Endothelial cell (in vitro differentiated cells): ENCODE measurements at places on chromosomes 5 and 9. TPM values are rescaled to one million over a fixed set of nuclear protein-coding genes. Genes with fewer than 3 reads are reported as not detected.

DNA sequence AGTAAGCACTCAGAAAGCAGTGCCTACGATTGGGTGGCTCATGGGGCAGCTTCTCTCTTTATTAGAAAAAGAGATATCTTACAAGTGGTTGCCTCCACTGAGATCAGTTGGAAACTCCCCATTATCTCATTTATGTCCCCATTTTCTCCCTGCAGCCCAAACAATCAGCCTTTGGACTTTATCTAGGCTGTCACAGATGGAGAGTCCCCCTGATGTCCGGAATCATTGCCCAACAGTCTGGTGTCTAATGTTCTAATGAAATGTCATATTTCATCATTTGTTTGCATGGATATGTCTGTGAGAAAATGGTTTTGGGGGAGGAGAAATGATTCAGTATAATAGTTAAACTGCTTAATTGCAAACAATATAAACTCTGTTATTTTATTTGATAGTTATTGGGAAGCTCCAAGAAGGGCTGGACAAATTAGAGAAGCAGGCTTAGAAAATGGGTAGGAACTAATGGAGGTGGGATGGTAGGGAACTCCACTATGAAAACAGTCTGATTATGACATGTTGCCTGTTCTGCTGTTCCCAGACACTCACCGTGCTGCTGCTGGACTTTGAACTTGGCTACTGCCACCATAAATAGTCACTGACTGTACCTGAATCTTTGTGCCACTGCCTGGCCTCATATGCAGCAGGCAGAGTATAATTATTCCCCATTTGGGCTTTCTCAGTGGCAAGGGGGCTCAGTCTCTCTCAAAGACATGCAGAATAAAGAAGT lies 38.3 kb upstream of the SMAD5 start:
- DNase-seq, result no peak

- DNase-seq, result no peak
Observed at GRCh38 chr9:99162759-99163364, 57.9 kb downstream of the TGFBR1 start.

GARNL3 gene
- total RNA-seq, result 3.3 TPM

DNA sequence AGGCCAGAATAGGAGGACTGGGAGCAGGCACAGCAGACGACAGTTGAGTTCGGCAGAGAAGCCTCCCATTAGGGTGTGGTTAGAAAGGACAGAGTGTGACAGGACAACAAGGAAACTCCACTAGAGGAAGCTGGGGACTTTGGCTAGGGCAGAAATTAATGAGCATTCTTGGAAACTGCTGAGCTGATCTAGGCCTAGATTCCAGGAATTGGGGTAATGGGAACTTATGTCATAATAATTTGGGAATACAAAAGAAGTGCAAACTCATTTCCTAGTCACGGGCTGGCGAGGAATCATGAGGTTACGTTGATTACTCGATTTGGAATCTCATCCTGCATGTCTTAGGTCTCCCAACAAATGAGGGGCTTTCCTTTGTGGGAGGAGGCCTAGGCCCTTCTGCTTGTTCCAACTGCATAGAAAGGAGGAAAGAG lies 144.6 kb upstream of the RPS23 start:
- DNase-seq, result no peak

- no peak for DNase-seq
Observed at GRCh38 chr5:24102010-24102409, 542.8 kb downstream of the CDH10 start.

CAMSAP1 gene
- 44.7 TPM for total RNA-seq

- DNase-seq, result no peak
Observed at GRCh38 chr9:134971696-134972095, 54.0 kb upstream of the FCN1 start.

ENTREP1 gene
- total RNA-seq, result 11.8 TPM

DNA sequence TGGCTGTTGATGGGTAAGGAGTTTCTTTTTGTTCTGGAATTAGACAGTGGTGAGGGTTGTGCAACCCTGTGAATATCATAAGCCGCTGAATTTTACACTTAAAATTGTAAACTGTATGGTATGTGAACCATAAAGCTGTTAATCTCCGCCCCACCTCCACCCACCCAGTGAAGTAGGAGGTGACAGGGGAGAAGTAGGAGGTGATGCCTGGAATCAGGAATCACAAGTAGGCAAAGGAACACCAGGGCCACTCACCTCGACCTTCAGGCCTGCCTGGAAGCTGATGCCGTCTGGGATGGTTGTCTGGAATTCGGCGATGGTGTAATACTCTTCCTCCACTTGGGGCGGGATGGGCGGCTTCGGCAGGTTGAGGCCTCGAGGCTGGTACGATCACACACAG lies 62.3 kb upstream of the UBTD2 start:
- DNase-seq, result no peak

DNA sequence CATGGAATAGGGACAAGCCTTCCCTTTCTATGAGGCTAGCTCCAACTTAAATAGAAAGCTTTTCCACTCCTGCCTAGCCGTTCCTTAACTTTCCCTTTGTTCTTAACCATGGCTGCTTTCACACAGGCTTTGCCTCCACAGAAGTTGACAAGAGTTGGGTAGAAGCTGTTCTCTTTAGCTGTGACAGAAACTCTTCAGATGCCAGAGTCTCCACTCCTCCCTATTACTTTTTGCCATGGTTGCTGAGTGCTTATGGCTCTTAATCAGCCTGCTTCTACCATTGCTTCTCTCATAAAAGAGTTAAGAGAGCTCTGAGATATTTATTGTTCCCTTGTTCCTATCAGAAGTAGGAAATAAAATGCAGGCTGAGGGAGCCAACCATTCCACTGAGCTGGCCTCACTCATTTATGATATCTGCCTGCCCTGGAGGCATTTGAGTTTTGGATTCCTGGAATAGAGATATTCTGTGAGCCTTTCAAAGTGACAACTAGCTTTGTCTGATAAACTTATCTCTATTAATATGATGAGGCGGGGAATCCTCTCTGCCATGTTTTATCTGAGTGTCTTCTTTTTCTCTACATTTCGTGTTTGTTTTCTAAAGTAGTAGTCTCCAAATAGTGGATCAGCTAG lies 162.6 kb downstream of the DMAC1 start:
- DNase-seq, result no peak

LRRC19 gene
- not detected for total RNA-seq

DNA sequence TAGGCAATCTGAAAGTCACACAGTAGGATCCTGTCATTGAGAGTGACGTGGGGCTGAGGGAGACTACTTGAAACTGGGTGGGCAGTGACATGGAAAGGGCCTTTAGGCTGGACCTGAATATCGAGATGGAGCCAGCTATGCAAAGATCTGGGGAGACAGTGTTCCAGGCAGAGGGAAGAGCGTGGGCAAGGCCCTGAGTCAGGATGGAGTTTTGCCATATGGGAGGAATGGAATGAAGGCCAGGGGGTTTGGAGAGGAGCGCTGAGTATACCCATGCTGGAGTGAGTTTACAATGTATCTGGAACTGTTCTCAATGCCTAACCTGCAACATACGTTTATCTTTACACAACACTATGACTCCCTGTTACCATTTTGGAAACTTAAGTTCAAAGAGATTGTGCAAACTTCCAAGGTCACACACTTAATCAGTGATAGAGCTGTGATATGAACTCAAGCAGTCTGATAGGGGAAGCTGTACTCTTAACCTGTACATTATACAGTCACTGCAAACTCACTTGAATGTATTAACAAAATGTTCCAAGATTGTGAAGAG lies 33.5 kb downstream of the INSYN2B start:
- DNase-seq, result no peak

GRCh38 chr5:147626464-147626863 lies 116.6 kb upstream of the DPYSL3 start:
- DNase-seq, result no peak

EDIL3 gene
- total RNA-seq, result 74.6 TPM

STPG3 gene
- not detected for total RNA-seq

- peak; percentile 19 for DNase-seq
Observed at GRCh38 chr5:175867587-175868347, 3.6 kb upstream of the CPLX2 start.

DNA sequence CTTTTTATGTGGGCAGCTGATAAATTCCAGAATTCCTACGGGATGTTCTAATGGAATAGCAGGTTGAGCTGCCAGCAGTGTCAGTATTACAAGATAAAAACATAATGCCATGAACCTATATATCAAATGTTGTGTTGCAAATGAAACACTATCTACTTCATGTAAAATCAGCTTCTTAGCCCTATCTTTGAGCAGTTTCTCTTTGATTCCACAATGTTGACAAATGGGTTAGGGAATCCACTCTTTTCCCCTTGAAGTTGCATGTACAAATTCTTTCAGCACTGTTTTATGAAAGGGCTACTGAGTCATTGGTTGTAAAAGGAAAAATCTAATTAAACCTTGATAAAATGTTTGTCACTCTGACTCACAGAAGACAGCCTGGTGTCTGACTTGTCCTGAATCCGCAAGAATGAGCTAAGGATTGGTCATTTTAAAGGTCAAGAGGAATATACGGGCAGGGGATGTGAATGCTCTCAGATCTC lies 950.6 kb upstream of the NUDT12 start:
- DNase-seq, result no peak

DNA sequence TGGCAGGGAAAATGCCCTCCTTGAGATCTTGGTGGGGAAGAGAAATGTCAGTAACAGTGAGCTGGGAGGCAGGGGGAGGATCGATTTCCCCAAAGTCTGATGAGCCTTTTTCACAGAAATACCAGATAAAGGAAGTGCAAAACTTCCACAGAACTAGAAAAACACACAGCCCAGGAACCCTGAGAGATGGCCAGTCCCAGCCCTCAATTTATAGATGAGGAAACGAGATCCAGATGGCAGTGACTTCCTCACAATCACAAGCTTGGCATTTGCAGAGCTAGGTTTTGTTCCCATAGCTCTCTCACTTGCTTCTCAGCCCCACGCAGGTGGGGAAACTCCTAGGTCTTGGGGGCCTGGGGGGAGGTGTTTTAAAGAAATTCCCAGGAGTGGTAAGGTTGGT lies 3.8 kb upstream of the GGTA1 start:
- no peak for DNase-seq

- DNase-seq, result no peak
Observed at GRCh38 chr5:15442193-15442570, 57.8 kb upstream of the FBXL7 start.

- no peak for DNase-seq
Observed at GRCh38 chr9:89489548-89490530, 8.1 kb downstream of the SEMA4D start.

LCN1 gene
- not detected for total RNA-seq

TSSK1B gene
- total RNA-seq, result not detected

DNA sequence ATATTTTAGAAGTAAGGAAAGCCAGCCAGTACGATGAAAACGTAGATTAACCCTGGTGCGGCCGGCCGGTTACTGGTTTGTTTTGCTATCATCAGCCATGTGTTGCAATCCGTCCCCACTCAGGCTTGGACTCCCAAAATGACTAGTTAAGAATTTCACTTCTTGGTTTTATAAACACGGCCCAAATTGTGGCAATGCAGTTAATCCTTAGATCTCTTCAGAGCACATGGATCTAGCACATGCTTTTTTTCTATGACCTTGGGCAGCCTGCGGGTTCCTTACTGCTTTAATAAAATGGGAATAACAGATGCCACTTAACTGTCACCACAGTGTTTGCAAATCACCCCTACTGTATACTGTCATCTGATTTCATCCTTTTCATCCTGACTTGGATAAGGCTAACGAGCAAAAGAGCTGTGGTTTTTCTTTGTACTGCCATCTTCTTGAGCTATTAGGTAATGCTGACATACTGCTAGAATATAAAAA lies 1.5 kb downstream of the NDFIP1 start:
- DNase-seq, result no peak
